ENCODE measurements at places on chromosomes 16 and 17.

GRCh38 chr17:48241131-48241591 is 133.6 kb downstream of the SNX11 start:
- ATAC-seq = peak; percentile 62

DNA sequence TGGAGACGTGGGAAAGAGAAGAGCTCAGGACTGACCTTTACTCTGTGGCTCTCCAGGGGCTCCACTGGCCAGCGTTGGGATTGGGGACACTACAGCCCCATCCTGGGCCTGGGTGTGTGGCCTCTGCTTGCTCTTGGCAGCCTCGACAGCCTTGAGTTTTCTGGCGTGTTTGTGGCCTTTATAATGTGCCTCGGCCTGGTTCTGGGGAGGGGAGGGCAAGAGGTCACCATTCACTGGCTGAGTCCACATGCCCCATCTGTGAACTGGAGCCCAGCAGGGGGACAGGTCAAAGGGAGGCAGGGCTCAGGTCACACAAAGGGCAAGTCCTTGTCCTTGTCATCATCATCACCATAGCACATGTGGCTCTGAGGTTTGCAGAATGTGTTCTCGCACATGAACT is 11.7 kb downstream of the NKIRAS2 start:
- no peak for ATAC-seq

GRCh38 chr17:27366437-27366836 is 72.5 kb downstream of the WSB1 start:
- no peak for ATAC-seq

GRCh38 chr17:1905190-1905913 is 75.5 kb downstream of the RPA1 start:
- no peak for ATAC-seq

- ATAC-seq = peak; percentile 41
Observed at GRCh38 chr16:87203060-87203656, 114.0 kb downstream of the C16orf95 start.

- ATAC-seq = no peak
Observed at GRCh38 chr17:52532373-52532772, 373.9 kb upstream of the CA10 start.

- no peak for ATAC-seq
Observed at GRCh38 chr16:20773679-20774078, 9.9 kb downstream of the ACSM3 start.

All from activated CD4-positive, CD25-positive, alpha-beta regulatory T cell treated with anti-CD3 and anti-CD28 coated beads, Interleukin-2, amount 50 U/mL, for 24 hours (primary cell).